ENCODE measurements at places on chromosomes 5 and 9.

DNA sequence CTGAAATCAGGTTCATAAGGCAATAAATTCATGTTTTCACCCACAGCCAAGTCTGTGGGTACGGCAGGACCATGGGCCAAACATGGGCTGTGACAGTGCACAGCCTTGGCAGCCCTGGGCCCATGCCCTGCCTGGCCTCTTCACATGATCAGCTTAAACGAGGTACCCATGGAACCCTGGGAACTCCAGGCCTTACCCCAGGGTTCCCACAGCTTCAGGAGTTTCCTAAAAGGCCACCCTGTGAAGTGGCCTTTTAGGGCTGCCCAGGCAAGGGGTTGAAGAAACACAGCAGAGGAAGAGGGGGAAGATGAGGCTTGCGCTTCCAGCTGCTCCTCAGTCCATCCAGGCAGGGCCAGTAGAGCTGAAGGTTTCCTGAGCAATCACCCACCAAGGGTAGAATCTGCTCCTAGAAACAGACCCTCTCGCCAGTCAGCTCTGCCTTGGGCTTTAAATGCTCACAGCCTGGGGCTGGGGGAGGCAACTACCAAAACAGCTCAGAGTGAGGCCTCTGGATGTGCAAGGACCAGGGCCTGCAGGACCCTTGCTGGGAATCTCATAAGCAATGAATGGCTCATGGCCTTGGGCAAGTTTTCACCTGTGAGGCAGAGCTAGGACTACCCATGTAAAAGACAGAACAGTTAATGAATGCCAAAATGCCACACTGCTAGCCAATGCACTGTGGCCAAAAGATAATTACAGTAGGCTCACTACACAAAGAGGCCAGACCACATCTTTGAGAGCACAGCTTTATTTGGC lies 79.3 kb upstream of the LRRTM2 start:
- no peak for DNase-seq

- no peak for DNase-seq
These were observed 392.4 kb downstream of the NTRK2 start for GRCh38 chr9:85061969-85062368.

GRCh38 chr9:97990259-97990658 lies 7.1 kb downstream of the ANP32B start:
- DNase-seq: no peak

DNA sequence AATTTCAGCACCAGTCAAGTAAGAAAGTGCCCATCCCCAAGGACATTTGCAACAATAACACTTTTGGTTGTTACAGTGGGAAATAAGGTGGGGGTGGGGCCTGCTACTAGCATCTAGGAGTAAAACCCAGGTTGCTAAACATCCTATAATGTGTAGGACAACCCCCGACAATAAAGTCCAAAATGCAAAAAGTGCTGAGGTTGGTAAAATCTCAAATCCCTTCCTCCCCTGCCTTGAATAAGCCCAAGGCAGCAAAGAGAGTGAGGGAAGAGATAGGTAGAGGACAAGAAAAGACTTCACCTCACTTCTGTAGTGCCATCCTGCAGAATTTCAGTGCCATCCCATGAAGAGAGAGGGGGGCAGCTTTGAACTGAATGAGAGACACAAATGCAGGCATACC lies 117.5 kb upstream of the NIPBL start:
- no peak for DNase-seq

Data from hippocampal formation (tissue), 2 donors.